Stimulated activated effector memory CD8-positive, alpha-beta T cell treated with anti-CD3 and anti-CD28 coated beads, Interleukin-12 subunit alpha, Interleukin-12 subunit beta, amount 100 ng/mL, for 72 hours (primary cell): ENCODE measurements at places on chromosomes 16 and 17.

DNA sequence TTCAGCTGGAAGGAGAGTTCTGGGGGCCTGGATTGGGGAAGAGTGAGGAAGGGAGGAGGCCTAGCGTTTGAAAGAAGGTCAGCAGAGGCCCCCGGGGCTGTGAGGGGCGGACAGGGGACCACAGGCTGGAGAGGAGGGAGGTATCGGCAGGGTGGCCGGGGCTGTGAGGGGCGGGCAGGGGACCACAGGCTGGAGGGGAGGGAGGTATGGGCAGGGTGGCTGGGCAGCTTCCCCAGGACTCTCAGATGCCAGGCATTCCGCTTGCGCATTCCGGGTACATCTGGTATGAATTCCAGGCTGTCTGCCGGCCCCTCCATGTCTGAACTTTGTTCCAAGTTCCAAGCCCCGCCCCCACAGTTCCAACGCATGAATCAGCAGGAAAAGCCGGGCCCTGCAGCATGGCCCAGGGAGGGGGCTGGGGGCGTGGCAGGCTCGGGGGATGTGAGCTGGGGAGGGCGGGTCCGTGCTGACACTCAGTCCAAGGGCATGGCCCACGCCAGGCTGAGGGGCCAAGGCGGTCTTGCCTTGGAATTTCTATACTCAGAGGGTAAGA lies 4.3 kb upstream of the TLCD2 start:
- no peak for DNase-seq

GRCh38 chr17:61459939-61460718 lies 7.9 kb downstream of the TBX4 start:
- no peak for DNase-seq

GRCh38 chr17:69018022-69018615 lies 42.6 kb downstream of the ABCA9 start:
- DNase-seq: no peak

GRCh38 chr17:10087355-10087754 lies 111.1 kb downstream of the GAS7 start:
- no peak for DNase-seq

DNA sequence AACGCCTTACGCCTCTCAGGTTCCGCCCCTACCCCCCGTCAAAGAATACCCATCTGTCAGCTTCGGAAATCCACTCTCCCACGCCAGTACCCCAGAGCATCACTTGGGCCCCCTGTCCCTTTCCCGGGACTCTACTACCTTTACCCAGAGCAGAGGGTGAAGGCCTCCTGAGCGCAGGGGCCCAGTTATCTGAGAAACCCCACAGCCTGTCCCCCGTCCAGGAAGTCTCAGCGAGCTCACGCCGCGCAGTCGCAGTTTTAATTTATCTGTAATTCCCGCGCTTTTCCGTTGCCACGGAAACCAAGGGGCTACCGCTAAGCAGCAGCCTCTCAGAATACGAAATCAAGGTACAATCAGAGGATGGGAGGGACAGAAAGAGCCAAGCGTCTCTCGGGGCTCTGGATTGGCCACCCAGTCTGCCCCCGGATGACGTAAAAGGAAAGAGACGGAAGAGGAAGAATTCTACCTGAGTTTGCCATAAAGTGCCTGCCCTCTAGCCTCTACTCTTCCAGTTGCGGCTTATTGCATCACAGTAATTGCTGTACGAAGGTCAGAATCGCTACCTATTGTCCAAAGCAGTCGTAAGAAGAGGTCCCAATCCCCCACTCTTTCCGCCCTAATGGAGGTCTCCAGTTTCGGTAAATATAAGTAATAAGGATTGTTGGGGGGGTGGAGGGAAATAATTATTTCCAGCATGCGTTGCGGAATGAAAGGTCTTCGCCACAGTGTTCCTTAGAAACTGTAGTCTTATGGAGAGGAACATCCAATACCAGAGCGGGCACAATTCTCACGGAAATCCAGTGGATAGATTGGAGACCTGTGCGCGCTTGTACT lies at the start of gene BRCA1:
Gene BRCA1, minus strand, starts transcription at position 232 of the 834 bp plus-strand sequence. CDS start 1,268 bp downstream, outside the sequence.
- peak; percentile 97 for DNase-seq

- peak; percentile 91 for DNase-seq
These were observed 3.5 kb upstream of the RPL13 start for GRCh38 chr16:89556750-89557689.

- no peak for DNase-seq
These were observed 43.9 kb upstream of the KIFC3 start for GRCh38 chr16:57846078-57846697.

DNA sequence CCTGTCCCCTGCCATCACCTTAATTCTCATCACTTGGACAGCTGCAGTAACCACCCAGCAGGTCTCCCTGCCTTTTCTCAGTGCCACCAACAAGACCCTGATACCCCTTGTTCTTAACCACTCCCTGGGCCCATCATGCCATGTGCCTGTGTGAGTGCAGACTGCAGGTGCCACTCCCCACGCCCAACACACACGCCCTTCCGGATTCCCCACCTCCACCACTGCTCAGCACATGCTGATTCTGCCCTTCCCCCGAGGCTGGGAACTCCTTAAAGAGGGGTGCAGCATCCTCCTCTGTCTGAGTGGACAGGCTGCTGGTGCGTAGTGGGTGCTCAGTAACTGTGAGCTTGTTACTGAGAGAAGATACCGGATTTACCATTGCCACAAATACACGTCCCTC lies 52.4 kb downstream of the PLD6 start:
- DNase-seq: no peak

DNA sequence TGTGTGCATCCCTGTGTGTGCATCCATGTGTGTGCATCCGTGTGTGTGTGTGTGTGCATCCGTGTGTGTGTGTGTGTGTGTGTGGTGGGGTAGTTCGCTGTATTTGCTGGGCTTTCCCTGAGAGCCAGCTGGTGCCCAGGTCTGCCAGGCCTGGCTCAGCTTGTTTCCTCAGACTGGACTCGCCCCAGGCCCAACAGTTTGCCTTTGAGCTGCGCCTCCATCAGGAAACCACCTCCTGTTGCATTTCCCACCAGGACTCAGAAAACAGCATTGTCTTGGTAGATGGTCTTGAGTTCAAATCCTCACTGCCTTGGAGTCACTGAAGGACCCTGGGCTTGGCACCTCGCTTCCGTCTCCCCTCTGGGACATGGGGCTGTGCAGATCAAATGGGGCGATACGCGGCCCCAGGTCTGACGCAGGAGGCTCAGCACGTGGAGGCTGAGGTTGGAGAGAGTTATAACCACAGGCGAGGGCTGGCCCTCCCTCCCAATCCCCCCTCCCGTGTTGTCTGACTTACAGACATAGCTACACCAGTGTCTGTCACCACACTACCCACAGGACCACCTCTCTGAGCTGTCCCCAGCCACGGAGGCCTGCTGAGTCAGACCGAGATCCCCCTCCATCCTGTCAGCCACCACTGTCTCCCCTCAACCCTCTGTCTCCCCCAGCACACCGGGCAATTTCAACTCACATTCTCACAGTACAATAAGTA lies 4.7 kb downstream of the ITGAE start:
- peak; percentile 96 for DNase-seq

DNA sequence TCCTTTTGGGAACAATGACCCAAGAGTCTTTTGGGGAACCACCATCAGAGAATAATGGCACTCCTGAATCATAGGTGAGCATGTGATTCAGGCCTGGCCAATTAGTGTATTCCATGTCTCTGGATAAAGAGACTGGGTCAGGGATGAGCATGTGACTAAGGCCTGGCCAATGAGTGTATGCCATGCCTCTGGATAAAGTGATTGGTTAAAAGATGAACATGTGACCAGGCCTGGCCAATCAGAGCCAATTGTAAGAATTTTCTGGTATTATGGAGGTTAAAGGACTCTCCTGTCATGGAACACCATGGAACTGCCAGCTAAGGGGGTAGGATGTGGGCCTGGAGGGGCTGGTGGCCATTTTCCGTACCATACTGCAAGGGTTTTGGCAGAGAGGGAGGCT lies 194.3 kb downstream of the C16orf78 start:
- no peak for DNase-seq

DNA sequence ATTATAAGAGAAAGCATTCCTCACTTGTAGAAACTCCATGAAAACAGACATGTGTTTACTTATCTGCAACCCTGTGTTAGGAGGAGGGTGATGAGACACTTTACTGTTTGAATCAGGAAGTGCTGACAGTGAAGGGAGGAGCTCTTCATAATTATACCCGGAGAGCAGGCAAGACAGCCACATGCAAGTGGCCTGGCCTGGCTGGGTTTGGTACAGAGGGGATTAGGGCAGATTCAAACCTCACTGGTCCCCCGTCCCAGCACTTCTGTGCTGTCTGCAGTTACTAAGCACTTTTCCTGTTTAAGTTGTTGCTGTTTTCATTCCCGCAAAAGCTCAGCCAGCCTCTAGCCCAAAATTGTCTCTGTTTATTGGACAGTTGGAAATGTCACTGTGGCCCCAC lies 78.5 kb downstream of the WWOX start:
- no peak for DNase-seq

GRCh38 chr17:64502021-64502420 lies 4.1 kb downstream of the DDX5 start:
- DNase-seq: no peak

GRCh38 chr17:32828822-32829221 lies 48.1 kb downstream of the MYO1D start:
- no peak for DNase-seq

DNA sequence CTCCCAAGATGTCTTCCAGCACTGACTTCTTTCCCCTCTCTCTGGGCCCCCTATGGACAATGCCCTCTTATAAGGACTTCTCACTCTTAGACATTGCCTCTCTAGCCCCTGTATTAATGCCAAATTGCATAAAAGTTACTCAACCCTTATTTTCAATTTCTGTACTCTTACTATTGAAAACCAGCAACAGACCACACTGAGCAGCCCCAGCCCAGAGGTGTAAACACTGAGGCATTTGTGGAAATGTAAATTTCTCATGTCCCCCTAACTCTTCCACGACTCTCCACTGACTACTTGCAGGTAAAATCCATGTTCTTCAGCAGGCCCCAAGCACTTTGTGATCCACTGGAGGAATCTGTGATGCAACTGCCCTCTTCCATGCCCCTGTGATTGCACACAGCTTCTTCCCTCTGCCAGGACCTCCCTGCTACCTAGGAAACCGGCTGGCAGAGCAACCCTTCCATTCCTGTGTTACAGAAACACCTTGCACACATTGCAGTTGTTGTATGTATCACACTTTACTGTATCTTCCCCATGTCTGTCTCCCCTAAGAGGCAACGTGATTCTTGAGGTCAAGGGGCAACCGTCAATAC lies 4.4 kb downstream of the N4BP1 start:
- DNase-seq: no peak

GRCh38 chr17:37781451-37781850 lies 36.6 kb upstream of the HNF1B start:
- DNase-seq: no peak

DNA sequence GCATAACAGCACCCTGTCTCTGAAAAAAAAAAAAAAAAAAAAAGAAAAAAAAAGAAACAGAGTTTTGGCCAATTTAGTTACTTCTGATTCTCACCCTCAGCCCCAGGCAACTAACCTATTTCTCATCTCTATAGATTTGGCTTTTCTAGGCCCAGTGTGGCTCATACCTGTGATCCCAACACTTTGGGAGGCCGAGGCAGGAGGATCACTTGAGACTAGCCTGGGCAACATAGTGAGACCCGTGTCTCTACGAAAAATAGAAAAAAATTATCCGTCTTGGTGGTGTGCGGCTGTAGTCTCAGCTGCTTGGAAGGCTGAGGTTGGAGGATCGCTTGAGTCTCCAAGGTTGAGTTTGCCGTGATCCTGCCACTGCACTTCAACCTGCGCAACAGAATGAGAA lies 8.7 kb downstream of the RPS6KB1 start:
- DNase-seq: no peak

DNA sequence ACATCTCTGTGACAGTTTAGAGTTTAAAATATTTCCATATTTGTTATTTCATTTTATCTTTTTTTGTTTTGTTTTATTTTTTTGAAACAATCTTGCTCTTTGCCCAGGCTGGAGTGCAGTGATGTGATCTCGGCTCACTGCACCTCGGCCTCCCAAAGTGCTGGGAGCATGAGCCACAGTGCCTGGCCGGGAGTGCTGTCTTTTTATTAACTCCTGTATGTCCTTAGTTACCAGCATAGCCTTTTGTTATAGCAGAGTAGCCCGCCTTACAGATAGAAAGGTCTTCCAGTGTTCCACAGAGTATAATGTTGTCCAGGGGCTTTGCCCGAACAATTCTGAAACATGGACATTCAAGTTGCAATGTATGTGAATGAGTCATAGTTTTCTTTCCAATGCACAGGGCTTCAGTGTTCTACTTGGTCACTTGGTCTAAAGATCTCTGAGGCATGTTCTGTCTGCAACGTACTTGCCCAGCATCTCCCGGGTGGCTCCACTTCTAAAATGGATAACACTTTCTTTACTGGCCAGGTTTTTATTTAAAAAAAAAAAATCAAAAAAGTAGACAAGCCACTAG lies 125.6 kb downstream of the KCNJ18 start:
- DNase-seq: no peak

DNA sequence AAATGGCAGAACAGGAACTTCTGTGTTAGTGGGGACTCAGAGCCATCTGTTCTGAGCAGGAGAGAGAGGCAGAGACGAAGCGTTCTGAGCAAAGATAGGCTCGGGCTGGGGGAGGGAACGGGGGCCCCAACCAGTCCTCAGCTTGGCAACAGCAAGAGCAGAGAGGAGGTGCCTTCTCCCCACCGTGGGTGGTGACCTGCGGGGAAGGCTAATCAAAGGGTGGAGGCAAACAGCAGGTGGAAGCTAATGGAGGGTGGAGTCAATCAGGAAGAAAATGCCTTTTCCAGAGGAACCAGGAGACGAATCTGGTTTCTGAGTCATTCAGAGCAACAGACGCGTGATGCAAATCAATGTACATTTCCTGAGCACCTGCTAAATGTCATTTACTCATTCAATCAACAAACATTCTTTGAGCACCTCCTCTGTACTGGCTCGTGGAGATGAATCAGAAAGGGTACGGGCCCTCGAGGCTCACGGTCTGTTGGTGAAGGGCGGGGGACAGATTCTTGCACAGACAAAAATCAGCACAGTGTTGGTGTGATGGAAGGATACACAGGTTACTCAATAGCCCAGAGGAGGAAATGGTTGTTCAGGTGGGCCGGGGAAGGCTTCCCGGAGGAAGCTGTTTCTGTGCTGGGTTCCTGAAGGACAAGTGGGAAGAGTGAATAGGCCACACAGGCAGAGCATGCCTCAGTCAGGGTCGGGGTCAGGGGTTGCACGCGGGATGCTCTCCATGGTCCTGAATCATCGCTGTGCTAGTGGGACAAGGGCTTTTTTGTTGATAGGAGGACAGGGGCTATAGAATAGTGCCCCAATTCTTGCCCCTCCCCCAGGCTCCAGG lies 5.7 kb upstream of the SPNS2 start:
- no peak for DNase-seq

DNA sequence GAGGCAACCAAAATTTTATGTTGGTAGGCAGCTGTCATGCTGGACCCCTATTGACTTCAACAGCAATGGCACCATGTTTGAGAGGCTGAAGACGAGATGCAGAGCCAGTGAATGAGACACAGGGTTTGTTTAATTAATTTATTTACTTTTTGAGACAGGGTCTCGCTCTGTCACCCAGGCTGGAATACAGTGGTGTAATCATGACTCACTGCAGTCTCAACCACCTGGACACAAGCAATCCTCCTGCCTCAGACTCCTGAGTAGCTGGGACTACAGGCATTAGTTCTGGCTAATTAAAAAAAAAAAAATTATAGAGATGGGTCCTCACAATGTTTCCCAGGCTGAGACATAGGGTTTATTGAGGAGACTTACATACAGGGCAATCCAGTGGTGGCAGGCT lies 36.2 kb upstream of the PPM1D start:
- DNase-seq: no peak

- DNase-seq: no peak
These were observed 2.3 kb upstream of the SOX9 start for GRCh38 chr17:72118335-72119076.
